ENCODE measurements at places on chromosomes 2 and 18.
A peak's percentile ranks its signal among the peaks of the same experiment; 100 is the strongest.

DNA sequence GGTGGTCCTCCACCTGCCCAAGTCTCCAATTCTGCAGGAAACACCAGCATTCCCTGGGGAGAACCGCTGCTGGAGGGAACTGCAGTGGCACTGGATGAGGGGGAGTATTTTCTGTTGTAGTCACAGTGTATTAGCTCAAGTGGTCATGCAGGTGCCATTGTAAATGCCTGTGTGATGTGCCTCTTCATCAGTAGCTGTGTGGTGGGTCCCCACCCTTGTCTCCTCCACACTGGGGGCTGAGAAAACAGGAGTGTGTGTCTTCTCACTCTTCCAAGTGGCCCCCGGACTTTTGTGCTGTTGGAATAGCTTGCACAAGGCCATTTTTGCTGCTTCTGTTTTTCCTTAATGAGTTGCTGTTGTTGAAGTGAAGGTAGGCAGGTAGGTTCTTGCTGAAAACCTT is 8.7 kb downstream of the NCK2 start:
- DNase-seq = no peak
- peak overlapping the region; percentile 91 for H3K27ac ChIP-seq
- peak overlapping the region; percentile 77 for H3K4me3 ChIP-seq
- H3K27me3 ChIP-seq = no peaks in the 10 kb centered on the region

DNA sequence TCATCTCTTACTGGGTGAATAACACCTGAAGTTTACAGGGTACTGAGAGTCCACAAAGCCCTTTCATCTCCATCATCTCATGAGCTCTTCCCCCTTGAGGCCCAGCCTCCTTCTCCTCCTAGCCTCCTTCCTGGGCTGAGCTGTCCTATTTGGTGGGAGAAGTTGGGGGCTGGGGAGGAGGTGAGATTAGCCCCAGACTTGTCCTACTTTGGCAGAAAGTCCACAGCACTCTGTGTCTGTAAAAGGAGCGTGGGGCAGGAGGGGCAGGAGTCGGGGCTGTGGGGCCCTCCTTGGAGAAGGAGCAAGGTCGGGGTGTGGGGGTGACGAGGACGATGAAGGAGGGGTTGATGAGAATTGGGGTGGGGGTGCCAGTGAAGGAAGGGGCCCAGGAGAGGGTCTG is 10.0 kb upstream of the DES start:
- H3K27ac ChIP-seq = no peak overlapping the region
- peaks cover 70% of the 10 kb centered on the region for H3K27me3 ChIP-seq
- no peaks in the 10 kb centered on the region for H3K4me1 ChIP-seq
- no peak for DNase-seq
- H3K4me3 ChIP-seq = no peak overlapping the region
- H3K36me3 ChIP-seq = no peaks in the 10 kb centered on the region

- no peak for DNase-seq
- no peak overlapping the region for H3K4me3 ChIP-seq
- no peaks in the 10 kb centered on the region for H3K36me3 ChIP-seq
Observed at GRCh38 chr2:95030496-95030895, 5.0 kb downstream of the MAL start.

- H3K27me3 ChIP-seq = peaks cover 29% of the 10 kb centered on the region
- H3K36me3 ChIP-seq = no peaks in the 10 kb centered on the region
- H3K4me3 ChIP-seq = no peak overlapping the region
- no peaks in the 10 kb centered on the region for H3K4me1 ChIP-seq
- no peak overlapping the region for H3K27ac ChIP-seq
- no peak for DNase-seq
Observed at GRCh38 chr18:21452276-21452780, 148.2 kb downstream of the ESCO1 start.

DNA sequence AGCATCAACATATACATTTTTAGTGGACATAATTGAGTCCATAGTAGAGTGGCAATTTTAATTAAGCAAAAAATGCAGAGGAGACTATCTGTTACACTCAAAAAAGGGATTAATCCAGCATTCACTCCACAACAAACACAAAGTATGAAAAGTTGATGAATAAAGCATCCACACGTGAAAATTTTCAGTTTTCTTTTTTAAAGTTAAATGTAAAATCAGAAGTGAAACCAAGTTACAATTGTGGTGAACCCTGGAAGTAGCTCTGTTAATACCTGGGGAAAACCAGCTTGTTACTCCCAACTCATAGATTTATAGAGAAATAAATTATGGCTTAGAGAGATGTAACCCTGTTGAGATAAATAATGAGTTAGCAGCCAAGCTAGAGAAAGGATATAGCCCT is 807.8 kb downstream of the TRIB2 start:
- H3K4me3 ChIP-seq = no peak overlapping the region
- H3K27ac ChIP-seq = no peak overlapping the region
- no peaks in the 10 kb centered on the region for H3K4me1 ChIP-seq
- no peak for DNase-seq
